ENCODE measurements at places on chromosomes 13 and 19. TPM values are rescaled to one million over a fixed set of nuclear protein-coding genes. Genes with fewer than 3 reads are reported as not detected.

PALM3 gene
- 32.9 TPM for polyA plus RNA-seq

SLITRK6 gene
- polyA plus RNA-seq, result 13.0 TPM

ETFB gene
- polyA plus RNA-seq, result 143 TPM

COG6 gene
- polyA plus RNA-seq, result 29.8 TPM

MAMSTR gene
- polyA plus RNA-seq, result 7.9 TPM

ERFL gene
- not detected for polyA plus RNA-seq

SERPINE3 gene
- polyA plus RNA-seq, result 0.17 TPM

ZNF836 gene
- polyA plus RNA-seq, result 17.1 TPM

DCT gene
- 0.64 TPM for polyA plus RNA-seq

ZNF578 gene
- 5.6 TPM for polyA plus RNA-seq

SLC7A10 gene
- polyA plus RNA-seq, result 0.33 TPM

IGFL1 gene
- polyA plus RNA-seq, result not detected

FTL gene
- polyA plus RNA-seq, result 1,885 TPM

TMEM86B gene
- 2.1 TPM for polyA plus RNA-seq

ZIC2 gene
- polyA plus RNA-seq, result not detected

SYT5 gene
- polyA plus RNA-seq, result 0.42 TPM

CCL25 gene
- polyA plus RNA-seq, result 0.45 TPM

FFAR1 gene
- polyA plus RNA-seq, result 0.29 TPM

DNA sequence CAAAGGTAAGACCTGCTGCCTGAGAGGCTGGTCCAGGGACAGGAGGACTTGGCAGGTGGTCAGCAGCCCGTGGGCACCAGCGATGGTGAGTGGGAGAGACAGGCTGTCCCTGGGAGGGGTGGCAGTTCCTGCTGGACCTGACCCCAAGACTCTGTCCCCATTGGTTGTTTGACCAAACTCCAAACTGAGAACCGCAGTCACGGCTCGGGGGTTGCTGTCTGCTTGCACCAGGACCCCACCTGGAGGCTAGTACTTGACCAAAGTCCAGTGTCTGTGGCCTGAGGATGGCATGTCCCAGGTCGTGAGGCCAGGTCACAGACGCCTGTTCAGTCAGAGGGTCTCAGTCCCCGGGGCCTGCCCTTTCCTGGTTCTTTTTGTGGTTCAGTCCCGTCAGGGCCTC lies 9.9 kb upstream of the ZNF14 start:
- DNase-seq, result no peak

GRCh38 chr19:45063851-45064801 lies 12.2 kb downstream of the ZNF296 start:
- no peak for DNase-seq

DNA sequence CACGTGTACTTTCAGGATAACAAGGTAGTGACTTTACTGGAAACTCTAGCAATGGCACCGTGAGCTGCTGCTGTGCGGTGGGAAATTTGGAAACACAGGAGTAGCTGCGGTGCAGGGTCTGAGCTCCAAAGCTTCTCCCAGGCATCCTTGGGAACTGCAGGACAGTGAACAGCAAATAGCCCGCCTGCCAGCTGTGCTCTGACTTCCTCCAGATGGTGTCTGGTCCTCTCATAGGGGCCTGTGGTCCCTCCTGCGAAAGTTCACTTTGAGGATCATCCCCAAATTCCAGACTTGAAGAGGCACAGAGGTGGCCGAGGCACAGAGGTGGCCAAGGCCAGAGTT lies 287.3 kb upstream of the MAB21L1 start:
- no peak for DNase-seq

GRCh38 chr19:2050349-2050990 lies 574 bp downstream of the MKNK2 start:
- no peak for DNase-seq

- peak; percentile 37 for DNase-seq
Observed at GRCh38 chr19:19170053-19170872, at the start of gene MEF2B. Gene MEF2B (minus strand): TSS chr19:19170263. CDS start chr19:19150735, 19,528 bp downstream.

DNA sequence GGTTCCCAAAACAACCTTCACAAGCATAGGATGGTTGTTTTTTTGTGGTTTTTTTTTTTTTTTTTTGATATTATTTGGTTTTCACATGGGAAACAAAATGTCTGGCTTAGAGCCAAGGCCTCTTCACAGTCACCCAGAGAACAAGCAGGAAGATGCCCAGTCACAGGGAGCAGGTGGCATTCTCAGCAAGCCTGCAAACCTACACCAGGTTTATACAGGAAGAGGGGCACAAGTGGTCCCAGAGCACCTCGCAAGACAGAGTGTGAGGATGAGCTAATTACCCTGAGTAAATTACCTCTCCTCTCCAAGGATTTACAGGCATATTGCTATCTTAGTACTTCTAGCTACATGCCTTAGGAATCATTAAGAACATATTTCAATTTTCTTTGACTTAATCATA lies 1375.6 kb downstream of the EFNB2 start:
- no peak for DNase-seq

- no peak for DNase-seq
Observed at GRCh38 chr19:35104361-35104760, 11.3 kb upstream of the FXYD3 start.

GRCh38 chr13:47399599-47399998 lies 502.7 kb upstream of the HTR2A start:
- no peak for DNase-seq

DNA sequence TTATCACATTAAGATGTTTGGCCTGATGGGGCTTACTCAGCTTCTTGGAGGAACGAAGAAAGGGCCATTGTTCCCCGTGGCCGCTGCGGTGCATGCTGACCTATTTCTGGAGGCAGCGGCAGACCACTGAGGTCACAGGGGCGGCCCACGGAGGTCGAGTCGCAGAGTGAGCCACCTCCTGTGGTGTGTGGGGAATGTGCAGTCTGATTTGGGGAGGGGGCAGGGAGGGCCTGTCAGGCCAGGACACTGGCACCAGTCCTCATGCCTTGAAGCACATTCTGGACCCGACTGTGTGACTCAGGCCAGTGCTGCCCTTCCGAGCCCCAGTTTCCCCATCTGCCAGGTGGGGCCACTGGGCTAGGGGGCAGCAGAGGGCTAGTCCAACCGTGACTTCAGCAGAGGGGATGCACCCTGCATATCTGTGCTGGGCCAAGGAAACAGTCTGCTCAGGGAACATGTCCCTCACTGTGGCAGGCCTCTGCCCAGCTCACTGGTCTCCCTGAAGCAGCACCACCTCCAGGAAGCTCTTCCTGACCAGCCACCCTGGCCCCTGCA lies 6.3 kb downstream of the SLC7A10 start:
- DNase-seq, result no peak

GRCh38 chr13:95250961-95251360 lies 50.3 kb downstream of the ABCC4 start:
- DNase-seq, result no peak

DNA sequence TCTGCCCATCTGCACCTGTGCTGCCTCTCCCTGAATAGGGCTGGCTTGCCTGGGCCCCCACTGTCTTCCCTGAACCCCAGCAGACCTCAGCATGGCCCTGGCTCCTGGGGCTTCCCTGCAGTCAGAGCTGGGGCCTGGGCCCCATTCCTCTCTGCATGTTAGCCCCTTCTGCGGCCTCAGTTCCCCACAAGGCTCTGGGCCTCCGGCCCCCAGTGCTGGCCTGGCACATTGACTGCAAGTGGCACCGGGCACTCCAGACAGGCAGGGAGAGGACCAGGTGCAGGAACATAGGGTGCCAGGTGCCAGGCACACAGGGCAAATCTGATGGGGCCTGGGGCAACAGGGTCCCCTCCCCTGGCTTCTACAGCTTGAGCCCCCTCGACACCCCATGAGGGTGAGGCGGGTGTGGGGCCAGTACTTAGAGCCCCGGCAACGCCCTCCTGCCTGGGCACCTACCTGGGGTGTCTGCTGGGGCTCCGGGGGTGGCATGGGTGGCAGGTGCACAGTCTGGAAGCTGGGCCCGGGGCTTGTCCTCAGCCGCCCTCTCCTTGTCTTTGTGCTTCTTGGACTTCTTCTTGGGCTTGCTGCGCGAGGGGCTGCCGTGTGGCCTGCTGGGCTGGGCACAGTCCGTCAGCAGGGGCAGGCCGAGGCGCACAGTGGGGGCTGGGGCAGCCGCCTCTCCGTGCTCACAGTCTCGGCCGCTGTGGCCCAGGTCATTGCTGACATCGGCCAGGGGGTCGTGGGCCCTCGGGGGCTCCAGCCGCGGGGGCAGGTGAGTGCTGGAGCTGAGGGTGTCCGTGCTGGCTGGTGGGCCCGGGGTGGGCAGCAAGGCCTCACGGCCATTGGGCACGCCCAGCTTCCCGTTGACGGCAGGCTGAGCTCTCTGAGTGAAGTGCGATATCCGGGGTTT lies 12.3 kb upstream of the ISYNA1 start:
- DNase-seq, result no peak

- DNase-seq, result no peak
Observed at GRCh38 chr19:44072543-44073401, 813 bp downstream of the ZNF284 start.

GRCh38 chr19:3573162-3573857 lies 566 bp downstream of the HMG20B start:
- DNase-seq, result no peak

GRCh38 chr19:14337510-14337909 lies 43.7 kb upstream of the ADGRE5 start:
- no peak for DNase-seq

GRCh38 chr19:54536956-54537355 lies 34.3 kb downstream of the LAIR2 start:
- DNase-seq, result no peak

- DNase-seq, result no peak
Observed at GRCh38 chr13:48194379-48194754, 38.6 kb upstream of the ITM2B start.

GRCh38 chr13:36432106-36432544 lies at the start of gene CCNA1:
Gene CCNA1 (plus strand): TSS chr13:36432495. CDS start chr13:36433057, 562 bp downstream.
- DNase-seq, result no peak

- no peak for DNase-seq
Observed at GRCh38 chr13:32951580-32951979, 64.6 kb upstream of the KL start.

GRCh38 chr19:7376151-7376852 lies 27.6 kb downstream of the ARHGEF18 start:
- DNase-seq, result no peak

GRCh38 chr19:2791876-2792275 lies 6.6 kb downstream of the THOP1 start:
- DNase-seq, result no peak

GRCh38 chr19:281992-282391 lies 9.2 kb downstream of the PLPP2 start:
- DNase-seq, result no peak

Measured in left renal pelvis (tissue), 4 donors.